Activated CD4-positive, alpha-beta T cell treated with anti-CD3 and anti-CD28 coated beads for 36 hours (primary cell): ENCODE measurements at places on chromosomes 5 and 9.

GRCh38 chr9:21904371-21904770 lies 89.8 kb downstream of the CDKN2A start:
- DNase-seq = no peak

- no peak for DNase-seq
Measured at GRCh38 chr9:38226491-38226951, 157.5 kb upstream of the SHB start.

GRCh38 chr5:122772446-122772845 lies 2.4 kb upstream of the SNX2 start:
- DNase-seq = no peak

DNA sequence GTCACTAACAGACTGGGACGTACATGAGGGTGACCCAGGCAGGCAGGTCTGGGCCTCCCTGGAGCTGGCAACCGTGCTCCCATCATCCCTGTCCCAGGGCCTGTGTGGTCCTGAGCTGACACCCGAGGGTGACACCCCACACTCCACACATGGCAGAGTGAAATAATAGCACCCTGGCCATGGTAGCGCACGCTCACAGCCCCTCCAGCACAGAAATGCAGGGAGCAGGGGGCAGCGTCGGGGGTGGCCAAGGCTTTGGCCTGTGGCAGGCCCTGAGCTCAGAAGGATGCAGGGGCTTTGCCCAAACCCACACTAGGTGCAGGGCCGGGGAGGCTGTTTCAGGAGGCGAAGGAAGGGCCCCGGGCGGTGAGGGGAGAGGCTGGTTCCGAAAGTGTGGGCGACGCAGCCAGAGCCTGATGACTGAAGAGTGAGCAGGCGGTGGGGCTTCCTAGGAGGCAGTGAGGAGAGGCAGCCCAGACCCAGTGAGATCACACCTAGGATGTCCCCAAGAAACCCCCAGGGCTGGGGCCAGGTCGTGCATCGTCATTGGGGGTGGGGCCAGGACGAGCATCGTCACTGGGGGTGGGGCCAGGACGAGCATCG lies 12.9 kb downstream of the OR2V2 start:
- DNase-seq = peak; percentile 92

DNA sequence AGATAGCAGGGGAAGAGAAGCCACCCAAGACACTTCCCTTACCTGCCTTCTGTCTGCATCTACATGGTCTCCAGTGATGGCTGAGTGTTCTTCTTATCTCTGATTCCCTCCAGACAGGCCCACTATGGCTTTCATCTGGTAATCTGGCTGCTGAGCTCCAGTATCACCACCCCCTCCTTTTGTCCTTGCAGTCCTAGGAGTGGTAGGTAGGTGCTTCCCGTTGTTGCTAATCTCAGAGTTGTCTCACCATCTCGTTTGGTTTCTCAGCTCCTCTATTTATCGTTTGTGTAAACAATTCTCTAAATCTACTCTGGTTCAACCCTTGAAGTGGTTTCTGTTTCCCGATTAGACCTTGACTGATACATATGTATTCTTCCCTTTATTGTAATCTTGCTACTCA lies 243.8 kb upstream of the RFX3 start:
- no peak for DNase-seq

DNA sequence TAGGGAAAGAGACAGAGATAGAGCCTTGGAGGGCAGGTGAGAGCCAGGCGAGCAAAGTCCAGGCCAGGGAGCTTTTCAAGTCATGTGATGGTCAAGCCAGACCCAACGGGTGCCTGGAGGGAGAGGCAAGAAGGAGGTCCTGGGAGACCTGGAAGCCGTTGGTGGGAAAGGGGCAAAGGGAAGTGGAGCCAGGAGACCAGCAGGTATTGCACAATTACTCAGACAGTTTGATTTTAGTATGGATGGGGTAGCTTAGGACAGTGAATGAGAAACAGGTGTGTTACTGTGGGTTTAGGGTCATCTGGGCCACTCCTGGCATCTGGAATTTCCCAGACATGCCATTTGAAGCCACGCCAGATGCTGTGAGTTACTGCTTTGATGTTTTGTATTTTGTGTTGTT lies 5.1 kb downstream of the SECISBP2 start:
- DNase-seq = no peak

GRCh38 chr5:91499943-91500531 lies 116.9 kb upstream of the ARRDC3 start:
- no peak for DNase-seq

DNA sequence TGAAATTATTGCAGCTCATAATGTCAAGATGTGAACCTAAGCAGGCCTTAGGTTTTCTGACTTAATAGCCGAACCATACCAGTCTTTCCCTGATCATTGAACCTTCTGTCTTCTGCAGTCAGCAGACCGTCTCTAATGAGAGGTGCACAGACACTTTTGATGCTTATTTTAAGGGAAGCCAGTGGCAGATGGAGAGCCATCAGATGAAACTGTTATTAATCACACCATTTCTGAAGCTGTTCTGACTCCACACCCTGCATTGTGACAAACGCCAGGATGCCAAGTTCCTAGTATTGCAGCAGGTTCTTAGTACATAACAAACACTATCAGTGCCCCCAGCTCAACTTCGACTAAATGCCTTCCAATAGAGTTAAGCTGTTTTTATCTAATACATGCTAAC lies 43.0 kb downstream of the PIK3R1 start:
- DNase-seq = no peak

- no peak for DNase-seq
Measured at GRCh38 chr9:122102156-122102555, 9.0 kb upstream of the TTLL11 start.

DNA sequence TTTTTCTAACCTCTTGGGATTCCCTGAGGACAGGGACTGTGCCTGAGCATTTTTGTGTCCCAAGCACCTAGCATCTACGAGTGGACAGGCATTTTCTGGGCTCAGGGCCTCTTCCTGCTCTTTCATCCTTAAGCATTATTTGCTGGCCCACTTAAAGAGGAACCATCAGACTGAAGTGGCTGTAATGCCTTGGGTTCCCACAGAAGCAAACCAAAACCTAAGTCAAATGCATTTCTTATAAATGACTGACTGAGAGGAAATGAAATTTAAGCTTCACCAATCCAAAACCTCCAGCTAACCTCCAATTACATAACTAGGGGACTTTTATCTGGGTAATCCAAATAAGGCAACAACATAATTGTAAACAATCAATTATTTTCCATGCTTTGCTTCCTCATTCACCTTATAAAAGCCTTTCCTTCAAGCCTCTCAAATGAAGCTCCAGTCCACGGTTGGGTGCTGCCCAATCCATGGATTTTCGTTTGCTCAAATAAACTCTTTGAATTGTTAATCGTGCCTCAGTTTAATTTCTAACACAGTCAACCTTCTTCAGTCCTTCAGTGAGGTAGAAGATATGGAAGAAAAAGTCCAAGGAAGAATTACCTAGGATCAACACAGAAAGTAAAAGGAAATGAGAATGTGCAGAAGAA lies 25.3 kb upstream of the SLC31A2 start:
- no peak for DNase-seq

DNA sequence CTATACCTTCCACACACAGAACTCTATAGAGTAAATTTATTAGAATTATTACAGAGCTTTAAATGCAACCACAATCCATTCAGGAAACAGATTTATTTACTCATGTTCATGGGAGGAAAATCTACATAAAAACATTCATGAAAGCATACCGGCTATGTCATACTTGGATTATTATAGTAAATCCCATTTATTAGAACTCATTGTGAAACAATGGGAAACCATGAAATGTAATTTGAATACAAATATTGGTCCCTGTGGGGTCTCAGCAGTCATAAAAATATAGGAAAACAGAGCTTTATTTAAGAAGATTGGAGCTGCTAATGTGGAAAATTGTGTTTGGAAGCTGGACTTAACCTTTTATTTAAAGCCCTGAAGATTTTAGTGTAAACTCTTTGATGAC lies 80.7 kb downstream of the HAPLN1 start:
- no peak for DNase-seq

DNA sequence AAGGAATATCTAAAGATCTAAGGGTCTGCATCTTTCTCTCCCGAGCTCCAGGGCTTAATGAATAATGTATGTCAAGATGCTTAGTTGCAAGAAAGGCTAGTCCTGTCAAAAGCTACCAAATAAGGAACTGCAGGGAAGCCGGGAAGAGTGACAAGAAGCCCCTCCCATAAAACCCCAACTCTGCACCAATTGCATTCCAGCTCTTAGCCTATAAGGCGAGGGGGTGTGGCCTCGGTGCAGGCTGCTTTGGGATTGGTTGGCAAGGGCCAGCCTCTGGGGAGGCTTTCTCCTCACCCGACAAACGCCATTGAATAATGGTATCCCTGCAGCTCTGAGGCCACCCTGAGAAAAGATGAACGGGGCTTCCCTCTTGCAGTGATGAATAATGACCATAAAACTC lies 416.9 kb downstream of the RAB3C start:
- peak; percentile 27 for DNase-seq

- DNase-seq = no peak
Measured at GRCh38 chr5:38745836-38746732, 99.7 kb upstream of the OSMR start.

DNA sequence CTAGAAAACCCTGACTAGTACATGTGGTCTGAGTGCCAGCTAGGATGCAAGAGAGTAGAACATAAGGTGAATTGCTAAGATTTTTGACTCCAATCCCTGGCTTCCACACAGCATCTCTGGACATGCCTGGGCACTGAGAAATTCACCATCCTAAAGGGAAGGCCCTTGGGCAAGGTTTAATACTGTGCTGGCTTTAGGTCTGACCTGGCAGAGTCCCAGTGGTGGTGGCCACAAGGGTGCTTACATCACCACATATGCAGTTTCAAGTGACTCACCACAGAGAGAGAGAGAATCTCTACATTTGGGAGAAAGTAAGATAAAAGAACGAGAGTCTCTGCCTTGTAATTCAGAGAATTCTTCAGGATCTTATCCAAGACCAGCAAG lies 661.6 kb upstream of the C9orf72 start:
- DNase-seq = no peak

DNA sequence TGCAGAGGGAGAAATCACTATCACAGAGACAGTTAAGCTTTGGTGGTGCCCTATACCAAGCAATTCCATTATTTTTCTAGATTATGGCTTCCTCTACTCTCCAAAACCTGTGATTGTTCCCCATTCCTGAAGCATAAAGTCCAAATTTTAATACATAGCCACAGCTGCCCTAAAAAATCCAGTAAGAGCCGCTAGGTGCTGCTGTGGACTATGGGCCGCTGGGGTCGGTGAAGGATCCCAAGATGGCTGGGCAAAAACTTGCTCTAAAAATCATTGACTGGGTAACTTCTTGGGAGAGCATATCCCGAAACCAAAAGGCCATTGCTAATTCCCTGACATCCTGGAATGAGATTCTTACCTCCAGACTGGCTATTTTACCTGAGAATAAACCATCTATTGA lies 245.3 kb downstream of the NFIB start:
- no peak for DNase-seq

GRCh38 chr5:58149746-58150145 lies 310.1 kb downstream of the PLK2 start:
- DNase-seq = no peak

- no peak for DNase-seq
Measured at GRCh38 chr5:122315521-122315920, 3.5 kb downstream of the SNCAIP start.

DNA sequence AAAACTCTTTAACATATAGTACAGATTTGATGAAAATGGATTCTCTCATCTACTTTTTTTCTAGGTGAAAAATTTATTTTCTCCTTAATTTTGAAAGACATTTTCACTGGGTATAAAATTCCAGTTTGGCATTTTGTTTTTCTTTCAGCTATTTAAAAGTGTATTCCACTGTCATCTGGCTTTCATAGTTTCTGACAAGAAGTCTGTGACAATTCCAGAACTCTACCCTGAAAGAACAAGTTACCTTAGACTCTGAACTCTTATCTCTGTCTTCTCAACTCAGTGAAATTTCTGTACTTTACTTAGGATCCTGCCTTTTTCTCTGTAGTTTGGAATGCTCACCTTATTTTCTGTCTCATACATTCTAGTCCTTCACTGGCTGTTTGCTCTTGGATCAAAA lies 161.7 kb downstream of the RANBP17 start:
- no peak for DNase-seq

DNA sequence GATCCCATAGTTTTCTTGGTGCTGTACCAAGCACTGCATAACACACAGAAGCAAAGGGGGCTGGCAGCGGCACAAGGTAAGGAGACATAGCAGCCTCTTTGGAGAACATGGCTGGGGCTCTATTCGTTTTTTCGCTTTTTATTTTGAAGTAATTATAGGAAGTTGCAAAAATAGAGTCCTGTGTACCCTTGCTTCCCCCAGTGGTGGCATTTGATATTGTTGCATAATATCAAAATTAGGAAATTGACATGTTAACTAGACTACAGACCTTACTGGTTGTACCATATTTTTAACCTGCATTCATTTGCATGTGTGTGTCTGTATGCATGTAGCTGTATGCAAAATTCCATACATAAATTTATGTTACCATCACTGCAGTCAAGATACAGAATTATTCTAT lies 6.6 kb upstream of the UBQLN1 start:
- DNase-seq = no peak

- DNase-seq = no peak
Measured at GRCh38 chr5:1864896-1865440, 17.8 kb downstream of the IRX4 start.

- DNase-seq = no peak
Measured at GRCh38 chr9:124309667-124310084, 51.9 kb downstream of the NEK6 start.
